ENCODE measurements at places on chromosomes 3 and 15.

- peak; percentile 0 for DNase-seq
These were observed 336.2 kb downstream of the ERC2 start for GRCh38 chr3:56131974-56132590.

GRCh38 chr3:40621252-40621651, 96.5 kb downstream of the ZNF621 start:
- DNase-seq, result no peak

DNA sequence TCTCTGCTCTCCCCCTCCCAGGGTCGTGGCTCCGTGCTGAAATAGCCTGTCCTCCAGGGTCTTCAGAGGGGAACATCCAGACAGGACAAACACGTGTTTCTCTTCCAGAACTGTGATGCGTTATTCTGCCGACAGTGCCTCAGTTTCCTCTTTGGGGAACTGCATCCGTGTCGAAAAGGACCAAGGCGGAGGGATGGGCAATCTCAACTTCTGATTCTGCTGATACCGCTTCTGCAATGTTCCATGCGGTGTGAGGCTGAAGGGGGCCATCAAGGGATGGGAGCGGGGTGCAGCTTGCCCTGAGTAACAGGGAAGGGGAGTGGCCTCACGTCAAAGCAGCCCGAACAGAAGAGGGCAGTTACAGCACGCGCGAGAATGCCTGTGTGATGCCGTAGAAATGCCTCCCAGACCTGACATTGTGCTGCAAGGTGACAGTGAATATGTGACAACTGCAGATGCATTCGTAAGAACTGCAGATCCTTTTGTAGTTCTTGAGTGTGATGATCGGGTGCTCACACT, 275.7 kb downstream of the SHQ1 start:
- DNase-seq, result no peak

DNA sequence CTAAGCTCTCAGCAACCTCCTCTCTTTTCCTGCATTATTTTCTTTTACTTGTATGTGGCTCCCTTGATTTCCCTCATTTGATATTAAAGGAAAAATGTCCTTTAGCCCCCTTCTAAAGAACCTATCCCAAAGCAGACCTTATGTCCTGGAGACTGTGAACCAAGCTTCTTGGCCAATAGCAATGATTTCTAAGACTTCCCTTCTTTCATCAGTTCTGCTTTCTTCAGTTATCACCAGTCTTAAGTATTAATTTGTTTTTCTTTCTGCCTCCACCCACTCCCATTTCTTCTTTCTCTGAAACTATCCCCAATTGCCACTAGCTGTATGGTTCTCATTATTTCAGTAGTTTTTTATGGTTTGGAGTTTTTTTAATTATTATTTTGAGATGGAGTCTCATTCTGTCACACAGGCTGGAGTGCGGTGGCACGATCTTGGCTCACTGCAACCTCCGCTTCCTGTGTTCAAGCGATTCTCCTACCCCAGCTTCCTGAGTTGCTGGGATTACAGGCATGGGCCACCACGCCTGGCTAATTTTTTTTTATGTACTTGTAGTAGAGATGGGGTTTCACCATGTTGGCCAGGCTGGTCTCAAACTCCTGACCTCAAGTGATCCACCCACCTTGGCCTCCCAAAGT, 12.1 kb downstream of the TMOD3 start:
- no peak for DNase-seq

DNA sequence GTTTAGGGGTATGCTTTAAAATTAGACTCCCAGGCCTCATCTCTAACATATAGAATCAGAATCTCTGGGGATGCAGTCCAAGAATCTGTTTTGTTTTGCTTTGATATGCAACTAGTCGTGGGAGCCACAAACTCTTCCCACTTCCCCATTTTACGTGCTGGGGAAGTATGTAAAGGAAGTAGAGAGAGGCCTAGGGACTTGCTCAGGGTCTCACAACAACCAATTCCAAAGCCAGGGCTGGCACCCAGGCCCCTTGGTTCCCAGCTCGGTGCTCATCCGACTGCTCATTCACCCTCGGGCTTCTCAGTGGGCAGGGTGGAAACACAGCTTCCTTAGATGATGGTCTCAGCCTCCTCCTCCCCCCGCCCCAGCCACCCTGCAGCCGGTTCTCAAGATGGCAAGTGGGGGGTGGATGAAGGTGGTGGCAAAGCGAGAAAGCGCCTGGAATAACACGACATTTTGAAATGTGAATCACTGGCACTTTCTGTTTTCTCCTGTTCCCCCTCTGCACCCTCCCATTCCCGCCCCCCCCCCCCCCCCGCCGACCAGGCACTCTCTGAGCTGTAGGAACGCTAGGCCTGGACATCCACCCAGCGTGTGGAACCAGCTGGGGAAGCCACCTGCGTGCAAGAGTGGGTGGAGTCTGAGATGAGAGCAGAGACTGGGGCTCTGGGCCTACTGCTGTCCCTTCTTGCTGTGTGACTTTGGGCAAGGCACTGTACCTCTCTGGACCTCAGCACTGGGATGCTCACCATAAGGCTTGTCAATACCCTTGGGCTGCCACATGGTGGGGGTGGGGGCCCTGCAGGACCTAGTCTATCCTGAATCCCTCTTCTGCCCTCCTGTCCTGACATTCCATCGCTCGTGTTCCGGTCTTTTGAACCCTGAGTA, 214.5 kb downstream of the RPLP1 start:
- no peak for DNase-seq

DNA sequence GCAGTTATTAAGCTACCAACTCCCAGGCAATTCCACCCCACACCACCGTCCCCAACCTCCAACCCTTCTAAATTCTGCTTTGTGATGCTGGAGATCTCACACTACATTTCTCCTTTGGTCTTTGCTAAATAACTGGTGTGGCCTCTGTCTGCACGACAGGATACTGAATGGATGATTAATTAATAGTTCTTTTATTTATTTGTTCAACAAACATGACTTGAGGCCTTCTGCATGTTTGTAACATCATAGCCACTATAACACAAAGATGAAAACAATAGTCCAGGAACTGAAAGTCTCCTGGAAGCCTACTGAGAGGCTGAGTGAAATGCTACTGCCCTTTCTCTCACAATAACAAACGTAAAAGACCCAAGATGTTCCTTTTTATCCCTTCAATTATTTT, 609.5 kb upstream of the UBE2E2 start:
- DNase-seq, result no peak

DNA sequence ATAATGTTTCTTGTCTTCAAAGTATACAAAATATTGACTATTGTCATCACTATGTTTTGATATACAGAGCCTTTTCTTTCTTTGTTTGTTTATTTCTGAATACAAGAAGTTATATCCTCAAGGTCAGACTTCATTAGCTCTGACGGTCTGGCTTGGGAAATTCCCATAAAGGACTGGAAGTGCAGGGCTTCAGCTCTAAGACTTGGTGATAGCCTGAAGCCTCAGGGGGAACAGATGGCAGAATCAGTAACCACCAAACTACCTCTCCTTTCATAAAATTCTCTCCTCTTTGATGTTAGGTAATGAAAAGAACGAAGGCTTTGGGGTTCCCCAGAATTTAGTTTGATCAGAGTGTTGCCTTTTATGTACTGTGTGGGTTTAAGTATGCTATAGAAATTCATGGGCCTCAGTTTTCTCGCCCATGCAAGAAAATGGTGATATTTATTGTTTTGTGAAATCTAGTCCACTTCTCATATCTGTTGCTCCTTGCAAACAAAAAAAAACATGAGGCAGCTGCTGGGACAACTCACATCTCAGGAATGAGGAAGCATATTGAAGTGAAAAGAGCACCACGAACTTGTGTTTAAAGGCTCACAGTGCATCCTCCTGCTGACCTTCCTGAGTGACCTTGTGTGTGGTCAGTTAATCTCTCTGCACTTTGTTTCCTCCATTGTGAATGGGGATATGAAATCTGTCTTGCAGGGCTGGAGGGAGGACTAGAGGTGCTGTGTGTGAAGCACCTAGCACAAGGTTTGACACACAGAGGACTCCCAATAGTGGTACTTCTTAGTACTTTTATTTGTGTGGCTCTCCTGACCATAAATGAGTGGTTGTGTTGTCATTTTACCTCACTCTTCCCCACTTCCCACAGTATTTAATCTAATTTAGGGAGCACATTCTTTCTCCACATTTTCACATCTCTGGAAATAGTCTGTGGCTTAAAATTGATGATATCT, 569.8 kb upstream of the IL12A start:
- DNase-seq, result no peak

DNA sequence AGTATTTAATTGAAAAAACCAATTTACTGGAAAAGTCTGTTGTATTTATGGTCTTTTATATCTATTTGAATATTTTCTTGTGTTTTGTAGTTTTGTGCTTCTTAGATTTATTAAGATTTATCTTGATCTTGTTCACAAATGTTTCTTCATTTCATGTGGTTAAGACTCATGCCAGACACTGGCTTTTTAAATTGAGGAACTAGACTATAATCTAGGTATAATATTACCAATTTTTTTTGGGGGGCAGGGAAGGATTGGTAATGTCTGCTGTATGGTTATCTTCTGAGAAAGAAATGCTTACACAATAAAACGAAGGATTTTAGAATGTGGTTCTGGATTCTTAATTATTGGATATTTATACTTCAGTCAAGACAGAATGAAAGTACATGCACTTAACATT, 24.9 kb downstream of the AP4E1 start:
- DNase-seq, result no peak

DNA sequence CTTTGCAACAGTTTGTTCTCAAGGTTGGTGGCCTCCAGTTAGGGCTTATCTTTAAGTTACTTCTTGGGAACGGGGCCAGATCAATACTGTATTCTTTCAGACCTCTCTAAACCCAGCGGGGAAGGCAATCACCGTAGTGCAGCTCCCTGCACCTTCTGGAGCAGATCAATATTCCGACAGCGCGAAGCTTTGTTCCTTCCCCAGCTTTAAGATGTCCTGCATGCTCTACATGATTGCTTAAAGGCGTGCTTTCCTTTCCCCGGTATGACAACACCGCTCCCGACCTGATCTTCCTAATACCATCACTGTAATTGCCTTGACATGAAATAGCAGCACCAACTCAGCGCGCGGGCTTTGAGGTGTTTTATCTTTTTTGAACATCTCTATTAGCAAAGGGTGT, 755.2 kb downstream of the NR2F2 start:
- no peak for DNase-seq

- DNase-seq, result no peak
These were observed 2.8 kb upstream of the INSYN1 start for GRCh38 chr15:73755946-73756345.

DNA sequence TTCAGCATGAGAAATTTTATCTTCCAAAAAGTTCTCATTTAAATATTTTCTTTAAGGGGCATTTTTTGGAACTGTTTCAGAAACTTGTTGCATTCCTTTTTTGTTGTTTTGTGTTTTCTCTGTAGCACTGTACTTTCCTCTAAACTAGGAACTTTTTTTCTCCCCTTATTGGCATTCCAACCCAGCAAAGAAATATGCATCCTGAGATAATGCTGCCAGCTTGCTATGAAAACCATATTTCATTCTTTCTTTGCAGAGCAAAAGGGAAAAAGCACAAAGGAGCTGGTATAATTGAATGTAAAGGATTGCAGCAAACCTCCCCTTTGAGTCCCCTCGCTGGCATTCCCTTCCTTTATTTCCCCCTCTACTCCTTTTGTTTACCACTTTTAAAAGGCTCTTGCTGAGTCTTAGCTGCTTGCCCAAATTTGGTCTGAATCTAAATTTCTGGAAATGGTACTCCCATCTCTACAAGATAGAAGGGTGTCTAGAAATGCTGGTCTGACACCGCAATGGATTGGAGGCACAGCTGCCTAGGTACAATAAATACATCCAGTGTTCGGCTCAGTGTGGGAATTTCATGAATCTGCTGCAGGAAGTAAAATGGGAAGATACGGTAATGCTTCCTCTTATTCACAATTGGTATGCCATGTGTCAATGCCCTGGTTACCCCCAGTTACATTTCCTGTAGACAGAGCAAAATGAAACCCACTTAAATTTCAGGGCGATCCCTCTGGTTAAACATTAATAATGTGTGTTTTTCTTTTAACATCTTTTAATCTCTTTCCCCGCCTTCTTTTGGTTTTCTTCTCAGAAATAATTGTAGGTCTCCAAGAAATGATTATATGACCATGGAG, 156.6 kb downstream of the MEIS2 start:
- DNase-seq, result no peak

GRCh38 chr3:24154013-24154695, 209.1 kb downstream of the NR1D2 start:
- DNase-seq, result no peak

DNA sequence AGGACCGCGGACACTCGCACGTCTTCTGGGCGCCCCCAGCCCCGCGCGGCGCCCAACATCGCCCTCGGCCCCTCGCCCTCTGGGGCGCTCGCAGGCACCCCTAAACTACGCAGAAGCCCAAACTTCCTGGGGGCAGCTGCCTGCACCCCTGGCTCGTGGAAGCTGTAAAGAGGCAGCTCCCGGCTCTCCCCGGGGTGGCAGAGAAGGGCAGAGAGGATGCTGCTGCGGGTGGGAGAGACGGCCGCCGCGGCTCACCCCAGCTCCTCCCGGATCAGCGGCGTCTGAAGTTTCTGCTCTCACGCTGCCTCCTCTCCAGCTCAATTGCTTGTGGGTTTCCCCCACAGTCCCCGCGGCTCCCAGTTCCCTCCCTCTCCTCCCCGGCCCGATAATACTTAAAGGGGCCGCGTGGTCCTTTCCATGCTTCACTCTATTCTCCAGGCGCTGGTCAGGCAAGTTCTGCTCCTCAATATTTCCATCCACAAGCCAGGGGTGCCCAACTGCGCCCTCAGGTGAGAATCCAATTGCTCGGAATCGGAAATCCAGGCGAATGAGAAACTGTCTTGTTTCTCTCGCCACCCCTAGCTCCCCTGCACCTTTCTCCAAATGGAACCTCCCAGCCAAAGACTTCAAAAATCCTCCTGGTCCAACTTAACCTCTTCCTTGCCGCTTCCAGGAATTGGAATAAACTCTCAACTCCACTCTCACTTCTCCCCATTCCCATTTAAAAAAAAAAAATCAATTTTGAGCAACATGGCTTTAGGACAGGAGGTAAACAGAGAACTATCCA, 748.5 kb downstream of the ROBO1 start:
- no peak for DNase-seq

DNA sequence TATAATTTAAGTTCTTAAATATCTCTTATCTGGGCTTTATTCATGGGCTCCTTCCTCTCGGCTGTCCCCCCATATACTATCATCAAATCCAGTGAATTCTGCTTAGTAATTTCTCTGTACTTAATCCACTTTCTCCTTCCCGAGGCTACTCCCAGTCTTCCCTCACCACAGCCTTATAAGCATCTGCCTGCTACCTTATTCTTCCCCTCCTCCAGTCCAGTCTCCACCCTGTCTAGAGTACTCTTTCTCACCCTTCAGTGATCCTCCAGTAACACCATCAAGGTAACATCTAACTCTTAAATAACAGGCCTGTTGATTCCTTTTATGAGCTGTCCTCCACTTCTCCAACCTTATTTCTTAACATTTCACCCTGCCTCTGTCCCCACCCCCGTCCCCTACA, 65.8 kb downstream of the NEO1 start:
- DNase-seq, result no peak
